ENCODE measurements at places on chromosomes 3 and 15. TPM values are rescaled to one million over a fixed set of nuclear protein-coding genes. Genes with fewer than 3 reads are reported as not detected.
A peak's percentile ranks its signal among the peaks of the same experiment; 100 is the strongest.

DNA sequence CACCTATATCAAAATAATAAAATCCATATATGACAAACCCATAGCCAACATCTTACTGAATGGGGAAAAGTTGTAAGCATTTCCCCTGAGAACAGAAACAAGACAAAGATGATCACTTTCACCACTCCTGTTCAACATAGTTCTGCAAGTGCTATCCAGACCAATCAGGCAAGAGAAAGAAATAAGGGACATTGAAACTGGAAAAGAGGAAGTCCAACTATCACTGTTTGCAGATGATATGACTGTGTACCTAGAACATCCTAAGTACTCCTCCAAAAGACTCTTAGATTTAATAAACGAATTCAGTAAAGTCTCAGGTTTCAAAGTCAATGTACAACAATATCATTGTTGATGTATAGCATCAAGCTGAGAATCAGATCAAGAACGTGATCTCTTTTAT is 35.6 kb upstream of the FGF7 start:
- H3K4me1 ChIP-seq = no peaks in the 10 kb centered on the region
- no peak for DNase-seq
- no peaks in the 10 kb centered on the region for H3K36me3 ChIP-seq
- H3K27ac ChIP-seq = no peak overlapping the region
- H3K27me3 ChIP-seq = no peaks in the 10 kb centered on the region

- H3K36me3 ChIP-seq = no peaks in the 10 kb centered on the region
- no peaks in the 10 kb centered on the region for H3K27me3 ChIP-seq
- peaks cover 5% of the 10 kb centered on the region for H3K4me1 ChIP-seq
- no peak overlapping the region for H3K4me3 ChIP-seq
Observed at GRCh38 chr15:92715758-92716157, 60.2 kb upstream of the FAM174B start.

DNA sequence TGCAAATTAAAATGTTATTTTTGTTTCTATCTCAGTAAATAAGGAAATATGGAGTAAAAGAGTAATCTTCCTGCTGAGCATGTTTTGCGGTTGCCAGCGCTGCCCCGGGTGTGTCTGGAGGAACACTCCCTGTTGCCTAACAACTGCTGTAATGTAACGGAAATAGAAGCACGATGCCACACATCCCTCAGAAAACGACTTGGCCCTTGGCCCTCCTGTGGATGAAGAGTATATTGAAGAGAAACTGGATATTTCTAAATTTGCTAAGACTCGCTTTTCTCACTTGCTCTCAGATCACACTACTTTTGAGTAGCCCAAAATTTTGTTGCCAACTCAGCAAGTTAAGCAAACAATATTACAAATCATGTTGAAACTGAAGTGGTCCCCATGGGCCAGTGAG is 18.9 kb downstream of the CX3CR1 start:
- H3K27ac ChIP-seq = peak overlapping the region; percentile 70
- H3K36me3 ChIP-seq = no peaks in the 10 kb centered on the region
- peak; percentile 90 for DNase-seq
- peaks cover 4% of the 10 kb centered on the region for H3K4me1 ChIP-seq
- no peaks in the 10 kb centered on the region for H3K27me3 ChIP-seq

- H3K4me1 ChIP-seq = no peaks in the 10 kb centered on the region
- no peaks in the 10 kb centered on the region for H3K27me3 ChIP-seq
- DNase-seq = no peak
- H3K4me3 ChIP-seq = no peak overlapping the region
- no peak overlapping the region for H3K27ac ChIP-seq
- no peaks in the 10 kb centered on the region for H3K36me3 ChIP-seq
Observed at GRCh38 chr3:177470197-177470941, 273.1 kb upstream of the TBL1XR1 start.

DNA sequence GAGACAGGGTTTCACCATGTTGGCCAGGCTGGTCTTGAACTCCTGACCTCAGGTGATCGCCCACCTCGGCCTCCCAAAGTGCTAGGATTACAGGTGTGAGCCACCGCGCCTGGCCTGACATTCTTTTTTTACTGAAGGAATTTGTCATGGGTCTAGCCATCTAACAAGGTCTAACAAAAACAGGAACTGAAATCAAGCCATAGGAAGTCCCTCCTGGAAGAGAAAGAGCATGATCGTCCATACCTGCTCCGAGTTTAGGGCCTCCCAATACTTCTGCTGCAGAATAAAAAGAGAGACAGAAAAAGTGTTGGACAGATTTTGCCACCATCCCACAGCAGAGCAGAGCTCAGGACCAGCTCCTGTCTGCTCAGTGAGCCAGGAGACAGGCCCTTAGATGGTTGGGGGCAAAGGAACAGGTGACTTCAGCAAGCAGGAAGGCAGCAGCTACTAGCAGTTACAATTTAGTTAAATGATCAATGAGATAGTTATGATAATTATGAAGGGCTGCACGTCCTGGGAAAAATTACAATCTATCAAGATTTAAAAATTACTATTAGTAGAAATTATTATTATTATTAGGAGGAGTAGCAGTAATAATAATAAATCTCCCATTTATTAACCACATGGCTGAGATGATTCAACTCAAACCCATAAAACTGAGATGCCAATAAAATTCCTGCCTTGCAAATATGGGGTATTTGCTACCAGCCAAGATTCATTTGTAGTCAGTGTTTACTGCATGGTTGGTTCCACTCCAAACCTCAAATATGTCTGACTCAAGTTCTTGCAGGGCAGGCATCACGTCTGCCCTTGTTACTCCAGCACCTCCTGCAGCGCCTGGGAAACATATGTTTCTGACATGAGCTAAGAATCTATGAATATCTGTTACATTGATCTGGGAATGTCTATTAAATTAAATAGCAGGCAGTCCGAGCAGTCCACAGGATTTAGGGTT is 40.1 kb downstream of the TMEM44 start:
- H3K36me3 ChIP-seq = no peaks in the 10 kb centered on the region
- no peak overlapping the region for H3K27ac ChIP-seq
- peaks cover 18% of the 10 kb centered on the region for H3K4me1 ChIP-seq
- H3K27me3 ChIP-seq = no peaks in the 10 kb centered on the region
- no peak overlapping the region for H3K4me3 ChIP-seq

GRCh38 chr3:124489506-124489905 is 240.7 kb upstream of the UMPS start:
- no peaks in the 10 kb centered on the region for H3K27me3 ChIP-seq
- H3K27ac ChIP-seq = no peak overlapping the region
- H3K4me3 ChIP-seq = no peak overlapping the region
- peaks cover 30% of the 10 kb centered on the region for H3K36me3 ChIP-seq
- no peak for DNase-seq

DNA sequence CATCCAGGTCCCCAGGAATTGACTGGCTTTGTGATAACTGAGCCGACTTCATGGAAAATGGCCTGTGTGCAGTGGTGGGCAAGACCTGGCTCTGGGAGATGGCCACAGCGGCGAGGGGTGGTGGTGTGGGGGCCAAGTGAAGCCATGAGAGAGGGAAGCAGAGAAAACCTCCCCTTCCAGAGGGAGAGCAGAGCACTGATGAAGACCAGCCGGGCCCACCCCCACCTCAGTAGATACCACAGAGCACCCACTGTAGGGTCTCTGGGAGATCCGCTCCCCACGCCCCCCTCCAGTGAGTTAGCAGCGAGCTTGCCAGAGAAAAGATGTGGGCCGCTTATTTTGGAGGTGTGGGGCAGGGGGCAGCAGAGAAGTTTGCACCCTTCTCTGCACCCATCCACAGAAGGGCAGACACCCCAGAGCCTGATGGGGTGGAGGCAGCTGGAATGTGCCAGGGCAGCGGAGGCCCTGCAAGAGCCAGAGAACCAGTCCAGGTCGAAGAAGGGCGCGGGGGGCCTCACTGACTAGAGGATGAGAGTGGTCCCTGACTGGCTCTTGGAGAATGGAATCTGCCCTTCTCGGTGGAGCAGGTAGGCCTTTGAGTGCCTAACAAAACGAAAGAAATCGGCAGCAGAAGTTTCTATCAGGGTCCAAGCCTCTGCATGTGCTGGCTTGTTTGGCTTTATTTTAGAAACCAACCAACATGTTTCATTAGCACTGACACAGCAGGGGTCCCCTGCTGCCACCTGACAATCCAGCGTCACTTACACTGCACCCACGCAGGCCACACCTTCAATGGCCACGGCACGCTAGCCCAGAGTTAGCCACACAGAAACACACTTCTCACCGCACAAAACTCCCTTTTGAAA is 28.3 kb downstream of the MELTF start:
- peak overlapping the region; percentile 71 for H3K4me3 ChIP-seq
- H3K27ac ChIP-seq = no peak overlapping the region
- H3K36me3 ChIP-seq = no peaks in the 10 kb centered on the region
- peaks cover 4% of the 10 kb centered on the region for H3K4me1 ChIP-seq

DNA sequence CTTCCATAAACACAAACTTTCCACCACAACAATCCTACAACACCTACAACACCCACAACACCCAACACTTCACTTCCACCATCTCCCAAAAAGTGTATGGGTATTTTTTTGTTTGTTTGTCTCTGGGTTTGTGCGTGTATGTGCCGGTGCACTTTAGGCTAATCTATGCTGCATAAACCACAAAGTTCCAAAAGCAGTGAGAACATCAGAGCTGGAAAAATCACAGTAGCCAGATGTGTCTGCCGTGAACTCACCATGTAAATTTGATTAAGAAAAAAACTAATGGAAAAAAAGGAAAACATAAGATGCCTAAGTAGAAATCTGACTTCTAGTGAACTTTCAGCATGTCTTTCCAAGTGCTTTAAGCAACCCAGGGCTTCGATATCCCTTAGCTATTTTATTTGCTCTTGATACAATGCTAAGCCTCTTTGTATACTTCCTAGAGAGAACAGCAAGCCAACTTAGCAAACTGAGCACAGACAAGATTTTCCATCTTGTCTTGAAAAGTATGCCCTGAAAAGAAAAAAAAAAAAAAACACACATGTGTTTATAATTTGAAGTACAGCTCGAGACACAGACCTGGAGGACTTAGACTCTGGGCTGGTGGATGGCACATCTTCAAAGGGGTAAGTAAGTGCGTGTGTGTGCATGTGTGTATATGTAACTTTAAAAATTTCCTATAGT is 91.4 kb downstream of the WWTR1 start:
- peaks cover 21% of the 10 kb centered on the region for H3K4me1 ChIP-seq
- no peak overlapping the region for H3K27ac ChIP-seq
- H3K4me3 ChIP-seq = no peak overlapping the region
- no peak for DNase-seq
- H3K27me3 ChIP-seq = no peaks in the 10 kb centered on the region
- peaks cover 20% of the 10 kb centered on the region for H3K36me3 ChIP-seq

GRCh38 chr15:25711164-25711563 is 152.0 kb downstream of the ATP10A start:
- H3K27ac ChIP-seq = no peak overlapping the region
- H3K4me1 ChIP-seq = no peaks in the 10 kb centered on the region
- DNase-seq = no peak
- H3K4me3 ChIP-seq = no peak overlapping the region
- H3K27me3 ChIP-seq = no peaks in the 10 kb centered on the region
- no peaks in the 10 kb centered on the region for H3K36me3 ChIP-seq

DNA sequence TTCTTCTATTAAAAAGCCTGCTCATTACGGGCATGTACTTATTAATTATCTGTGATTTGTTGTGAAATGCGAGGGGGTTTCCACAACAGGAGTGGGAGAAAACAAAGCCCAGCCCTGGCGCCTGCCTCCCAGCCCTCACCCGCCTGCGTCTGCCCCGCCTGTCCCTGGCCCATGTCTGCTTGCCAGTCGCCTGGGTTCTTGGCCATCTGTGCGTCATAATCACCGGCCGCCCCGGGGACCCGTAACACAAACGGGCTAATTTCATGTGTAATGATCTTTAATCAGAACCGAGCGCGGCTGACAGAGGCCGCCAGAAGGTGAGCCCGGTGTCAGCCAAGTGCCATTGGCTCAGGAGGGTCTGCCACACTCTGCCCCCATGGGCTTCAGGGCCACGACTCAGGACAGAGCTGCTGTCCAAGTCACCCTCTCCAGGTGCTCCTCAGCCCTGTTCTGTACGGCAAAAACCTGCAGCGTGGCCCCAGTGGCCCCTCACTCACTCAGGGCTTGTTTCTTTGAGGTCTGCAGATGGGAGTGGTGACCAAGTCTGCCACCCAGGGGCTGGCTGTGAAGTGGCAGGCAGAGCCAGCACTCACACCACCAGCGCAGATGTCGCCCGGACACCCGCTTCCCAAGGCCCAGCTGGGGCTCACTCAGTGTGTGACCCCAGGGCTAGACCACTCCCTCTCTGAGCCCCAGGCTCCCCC is 28.8 kb upstream of the TMEM115 start:
- H3K4me1 ChIP-seq = peaks cover 31% of the 10 kb centered on the region
- H3K27ac ChIP-seq = no peak overlapping the region
- no peak overlapping the region for H3K4me3 ChIP-seq

- H3K4me1 ChIP-seq = no peaks in the 10 kb centered on the region
- no peak for DNase-seq
- no peak overlapping the region for H3K27ac ChIP-seq
- H3K27me3 ChIP-seq = no peaks in the 10 kb centered on the region
- no peak overlapping the region for H3K4me3 ChIP-seq
Observed at GRCh38 chr3:106114848-106115247, 246.0 kb upstream of the CBLB start.

- H3K27ac ChIP-seq = peak overlapping the region; percentile 66
- H3K4me1 ChIP-seq = no peaks in the 10 kb centered on the region
- peak overlapping the region; percentile 59 for H3K4me3 ChIP-seq
- no peaks in the 10 kb centered on the region for H3K27me3 ChIP-seq
Observed at GRCh38 chr3:192408647-192409200, 318.6 kb downstream of the FGF12 start.

DNA sequence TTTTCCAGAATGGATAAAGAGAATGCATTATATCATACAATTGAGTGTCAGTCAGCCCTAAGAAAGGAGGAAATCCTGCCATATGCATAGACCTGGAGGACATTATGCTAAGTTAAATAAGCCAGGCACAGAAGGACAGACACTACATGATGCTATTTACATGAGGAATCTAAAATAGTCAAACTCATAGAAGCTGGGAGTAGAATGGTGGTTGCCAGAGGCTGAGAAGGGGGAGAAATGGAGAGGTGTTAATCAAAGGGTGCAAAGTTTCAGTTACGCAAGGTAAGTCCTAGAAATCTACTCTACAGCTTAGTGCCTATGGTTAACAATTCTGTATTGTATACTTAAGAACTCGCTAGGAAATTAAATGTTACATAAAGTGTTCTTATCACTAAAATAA is 66.5 kb downstream of the IL1RAP start:
- H3K4me3 ChIP-seq = no peak overlapping the region
- H3K27me3 ChIP-seq = no peaks in the 10 kb centered on the region
- no peaks in the 10 kb centered on the region for H3K36me3 ChIP-seq
- H3K27ac ChIP-seq = peak overlapping the region; percentile 82
- no peaks in the 10 kb centered on the region for H3K4me1 ChIP-seq
- DNase-seq = no peak

DNA sequence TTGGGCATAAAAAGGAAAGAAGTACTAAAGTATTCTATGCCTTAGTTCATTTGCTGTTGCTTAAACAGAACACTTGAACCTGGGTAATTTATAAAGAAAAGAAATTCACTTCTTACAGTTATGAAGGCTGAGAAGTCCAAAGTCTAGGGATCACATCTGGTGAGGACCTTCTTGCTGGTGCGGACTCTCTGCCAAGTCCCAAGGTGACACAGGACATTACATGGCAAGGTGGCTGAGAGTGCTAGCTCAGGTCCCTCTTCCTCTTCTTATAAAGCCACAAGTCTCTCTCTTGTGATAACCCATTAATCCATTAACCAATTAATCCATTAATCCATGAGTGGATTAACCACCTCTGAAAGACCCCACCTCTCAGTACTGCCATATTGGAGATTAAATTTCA is 3.1 kb upstream of the ZBTB38 start:
- no peak for DNase-seq
- no peaks in the 10 kb centered on the region for H3K27me3 ChIP-seq
- H3K4me3 ChIP-seq = no peak overlapping the region
- peaks cover 44% of the 10 kb centered on the region for H3K4me1 ChIP-seq

Gene LYZL4
- total RNA-seq = not detected

Gene SERPINI2
- not detected for total RNA-seq

Gene CFAP92
- total RNA-seq = 0.52 TPM

Gene PP2D1
- not detected for total RNA-seq

Gene GOLGA8J
- total RNA-seq = not detected

Gene P2RY1
- total RNA-seq = 4.9 TPM

Gene SCN11A
- 0.13 TPM for total RNA-seq
